ENCODE measurements at places on chromosomes 7 and 10. TPM values are rescaled to one million over a fixed set of nuclear protein-coding genes. Genes with fewer than 3 reads are reported as not detected.

- DNase-seq = peak; percentile 68
Observed at GRCh38 chr10:127943336-127943910, 36.5 kb downstream of the PTPRE start.

DNA sequence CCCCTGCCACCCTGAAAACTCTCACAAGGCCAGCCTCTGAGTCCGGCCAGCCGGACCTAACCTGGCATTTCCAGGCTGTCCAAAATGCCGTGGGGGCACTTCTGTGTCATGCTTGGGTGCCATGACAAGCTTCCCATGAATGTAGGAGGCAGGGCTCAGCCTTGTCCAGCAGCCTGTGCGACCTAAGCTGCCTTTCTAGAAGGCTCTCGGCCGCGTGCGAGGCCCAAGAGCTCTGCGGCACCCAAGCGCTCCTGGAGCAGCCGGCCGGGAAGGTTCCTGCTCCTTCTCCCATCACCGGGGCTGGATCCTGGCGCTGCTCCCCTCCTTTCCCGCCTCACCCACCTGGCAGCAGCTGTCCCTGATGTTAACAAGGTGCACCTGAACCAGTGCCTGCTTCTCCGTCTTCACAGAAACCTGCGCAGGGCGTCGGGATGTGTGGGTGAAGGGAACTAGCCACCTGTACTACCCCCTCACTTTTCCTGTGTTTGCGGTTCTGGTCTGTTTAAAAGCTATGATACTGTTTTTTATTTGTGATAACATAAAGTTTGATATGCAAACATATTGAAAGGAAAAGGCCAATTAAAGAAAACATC is 6.1 kb downstream of the GPER1 start:
- no peak for DNase-seq

DNA sequence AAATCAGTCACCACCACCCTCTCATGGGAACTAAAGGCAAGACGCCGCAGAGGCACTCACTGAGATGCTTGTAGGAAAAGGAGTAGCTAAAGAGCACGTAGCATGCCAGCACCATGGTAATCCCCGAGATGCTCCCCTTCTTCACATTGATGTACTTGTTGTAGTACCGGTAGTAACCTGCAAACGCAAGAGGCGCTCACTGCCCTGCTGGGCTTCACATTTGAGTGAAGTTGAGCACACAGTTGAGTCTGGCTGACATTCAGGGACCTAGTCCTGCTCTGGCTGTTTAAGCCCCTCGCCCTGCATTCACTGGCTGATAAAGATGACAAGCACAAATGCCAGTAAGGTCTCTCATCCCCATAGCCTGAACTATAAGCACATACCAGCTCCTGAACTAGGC is 6.9 kb downstream of the ATP5MF start:
- no peak for DNase-seq

GRCh38 chr7:22810843-22811242 is 11.8 kb downstream of the TOMM7 start:
- no peak for DNase-seq

- no peak for DNase-seq
Observed at GRCh38 chr7:45656431-45656830, 82.3 kb downstream of the ADCY1 start.

DNA sequence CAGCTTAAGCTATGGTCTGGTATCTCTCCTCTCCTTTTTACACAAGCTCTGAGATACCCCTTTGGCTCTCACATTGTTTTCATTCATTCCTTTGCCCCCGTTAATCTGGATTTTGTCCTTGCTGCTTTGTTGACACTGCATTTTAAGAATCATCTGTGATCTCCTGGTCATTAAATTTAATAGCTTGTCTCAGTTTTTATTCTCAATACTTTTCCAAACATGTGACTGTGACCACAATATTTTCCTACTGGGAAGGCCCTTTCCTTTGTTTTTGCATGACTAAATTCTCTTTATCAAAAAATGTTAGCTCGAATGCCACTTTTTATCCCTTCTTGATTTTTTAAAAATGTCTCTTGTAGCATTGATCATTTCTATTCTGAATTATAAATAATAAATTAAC is 171.2 kb downstream of the SUGCT start:
- peak; percentile 43 for DNase-seq

DNA sequence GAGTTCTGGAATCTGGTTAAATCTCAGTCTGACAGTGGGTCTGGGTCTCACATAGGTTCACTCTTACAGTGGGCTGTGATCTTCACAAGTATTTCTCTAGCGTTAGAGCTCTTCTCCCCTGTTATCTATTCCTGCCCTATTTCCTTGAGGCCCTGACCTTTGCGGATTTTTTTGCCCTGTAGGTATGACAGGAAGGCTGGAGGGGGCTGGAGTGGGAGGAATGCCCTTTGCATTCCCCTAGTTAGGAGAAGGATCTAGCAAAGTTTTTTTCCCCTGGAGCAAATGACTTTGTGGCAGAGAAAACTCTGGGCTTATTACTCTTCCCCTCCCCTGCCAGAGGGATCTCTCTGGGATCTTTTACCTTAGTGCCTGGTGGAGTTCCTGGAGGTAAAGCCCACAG is 49.2 kb downstream of the GALNT11 start:
- DNase-seq = no peak

DNA sequence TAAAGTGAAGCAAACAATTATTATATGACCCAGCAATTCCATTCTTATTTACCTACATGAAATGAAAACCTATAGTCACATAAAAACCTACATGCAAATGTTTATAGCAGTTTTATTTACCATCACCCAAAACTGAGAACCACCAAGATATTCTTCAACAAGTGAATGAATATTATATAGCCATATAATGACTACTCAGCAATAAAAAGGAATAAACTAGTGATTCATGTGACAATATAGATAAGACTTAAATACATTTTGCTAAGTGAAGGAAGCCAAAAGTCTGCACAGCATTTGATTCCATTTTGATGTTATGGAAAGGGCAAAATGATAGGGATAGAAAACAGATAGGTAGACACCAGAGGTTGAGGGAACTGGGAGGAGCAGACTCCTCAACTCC is 31.7 kb downstream of the PODXL start:
- no peak for DNase-seq

DNA sequence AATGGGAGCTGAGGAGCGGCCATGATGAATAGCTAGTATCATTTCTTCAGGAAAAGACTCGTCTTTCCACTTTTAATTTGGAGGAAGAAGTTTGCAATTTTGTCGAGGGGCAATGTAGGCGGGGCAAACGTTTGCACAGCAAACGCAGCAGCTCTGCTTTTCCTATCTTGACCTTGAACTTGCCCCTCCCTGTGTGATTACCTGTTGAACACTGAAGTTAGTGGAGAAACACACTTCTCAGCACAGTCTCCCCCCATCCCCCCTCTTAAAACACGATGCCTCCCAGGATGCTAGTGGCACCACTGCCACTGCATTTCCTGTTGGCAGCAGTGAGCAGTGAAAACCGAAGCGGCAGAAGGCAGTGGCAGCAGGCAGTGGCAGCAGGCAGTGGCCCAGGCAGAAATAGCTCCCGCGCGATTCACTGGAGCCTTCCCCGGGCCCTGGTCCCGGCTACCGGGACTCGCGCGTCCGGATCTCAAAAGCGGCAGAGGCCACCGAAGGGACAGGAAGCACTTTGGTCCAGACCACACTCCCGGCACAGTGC is at the start of gene EPDR1:
EPDR1 (plus strand) TSS at position 336 of the 544 bp plus-strand sequence. CDS start 300 bp downstream, outside the sequence.
- no peak for DNase-seq

CCL26 gene
- total RNA-seq = not detected

Measured in dermis microvascular lymphatic vessel endothelial cell (primary cell).